ENCODE measurements at places on chromosomes 16 and 17. TPM values are rescaled to one million over a fixed set of nuclear protein-coding genes. Genes with fewer than 3 reads are reported as not detected.

The ACAP1 gene
- under 0.01 TPM for total RNA-seq

The TBC1D3E gene
- total RNA-seq: not detected

The OTOA gene
- total RNA-seq: 0.11 TPM

The MT3 gene
- not detected for total RNA-seq

The CAPNS2 gene
- 0.98 TPM for total RNA-seq

The ZG16 gene
- 1.2 TPM for total RNA-seq

All from placental epithelial cell (primary cell).